ENCODE measurements at places on chromosomes 5 and 9. TPM values are rescaled to one million over a fixed set of nuclear protein-coding genes. Genes with fewer than 3 reads are reported as not detected.
A peak's percentile ranks its signal among the peaks of the same experiment; 100 is the strongest.

Gene PDZD2
- 10.3 TPM for total RNA-seq

DNA sequence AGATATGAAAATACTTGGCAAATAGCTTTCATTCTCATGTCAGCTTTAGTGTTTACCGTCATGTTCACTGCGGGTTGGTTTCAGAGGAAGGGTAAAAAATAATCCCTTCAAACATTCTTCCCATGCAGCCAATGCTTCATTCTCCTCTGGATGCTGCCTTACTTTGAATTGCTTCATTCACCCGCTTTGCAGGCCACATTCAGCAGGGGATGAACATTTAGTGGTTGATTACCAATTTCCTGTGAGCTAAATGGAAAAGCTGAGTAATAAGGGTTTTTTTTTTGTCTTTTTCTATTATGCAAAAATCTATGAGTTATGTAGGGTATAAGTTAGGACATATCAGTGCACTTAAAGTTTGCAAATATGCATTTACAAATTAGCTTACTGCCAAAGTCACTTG is 96.3 kb upstream of the MEF2C start:
- peak; percentile 53 for DNase-seq

DNA sequence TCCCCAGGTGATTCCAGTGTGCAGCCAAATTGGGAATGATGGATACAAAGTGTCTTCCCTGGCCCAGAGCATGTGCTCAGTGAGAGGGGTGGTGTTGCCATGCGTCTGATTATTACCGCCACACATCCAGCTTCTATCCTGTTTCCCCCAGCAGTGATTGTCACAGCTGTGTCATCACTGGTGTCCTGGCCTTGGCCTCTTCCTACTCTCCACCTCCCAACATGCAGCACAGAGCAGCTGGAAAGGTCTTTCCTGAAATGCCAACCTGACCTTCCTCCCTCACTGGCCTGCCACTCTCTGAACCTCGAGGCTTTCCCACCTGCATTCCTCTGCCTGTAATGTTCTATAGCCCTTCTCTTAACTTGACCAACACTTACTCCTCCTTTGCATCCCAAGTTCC is 60.0 kb downstream of the TMOD1 start:
- no peak for DNase-seq

DNA sequence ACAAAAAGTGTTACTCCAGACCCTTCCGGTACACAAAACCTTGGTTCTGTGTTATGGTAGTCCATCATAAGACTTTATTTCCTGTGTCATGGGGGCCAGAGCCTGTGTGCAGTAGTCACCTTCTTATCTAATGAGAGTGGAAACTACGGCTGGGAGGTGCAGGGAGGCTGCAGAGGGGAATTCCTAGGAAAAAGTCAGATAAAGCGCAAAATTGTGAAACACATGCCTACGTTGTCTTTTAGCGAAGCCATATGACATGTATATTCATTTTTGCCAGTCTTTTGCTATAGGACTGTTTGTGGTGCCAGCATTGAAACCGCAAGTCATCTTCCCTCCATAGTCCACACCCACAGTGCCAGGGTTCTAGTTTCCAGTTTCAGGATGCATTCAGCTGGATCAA is 80.7 kb downstream of the PPARGC1B start:
- no peak for DNase-seq

Gene LHX6
- total RNA-seq, result 0.53 TPM

GRCh38 chr5:76487821-76488220 is 84.7 kb downstream of the IQGAP2 start:
- DNase-seq, result no peak

DNA sequence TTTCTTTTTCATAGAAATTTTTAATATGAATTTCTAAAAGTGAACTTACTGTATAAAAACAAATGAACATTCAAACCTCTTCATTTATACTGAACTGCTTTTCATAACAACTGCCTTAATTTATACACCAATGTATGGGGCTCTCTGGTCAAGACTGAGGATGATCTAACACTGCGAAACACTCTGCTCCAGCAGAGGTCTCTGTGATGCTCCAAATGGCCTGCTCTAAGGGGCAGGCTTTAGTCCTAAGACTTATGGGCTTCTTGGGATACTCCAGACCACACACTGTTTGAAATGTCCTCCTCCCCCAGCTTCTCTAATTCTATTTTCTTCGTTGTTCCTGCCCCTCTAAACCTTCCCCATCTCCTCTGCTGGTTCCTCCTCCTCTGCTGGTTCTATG is 58.5 kb downstream of the LIFR start:
- no peak for DNase-seq

Gene ACOT12
- total RNA-seq, result not detected

Gene CENPK
- 7.0 TPM for total RNA-seq

DNA sequence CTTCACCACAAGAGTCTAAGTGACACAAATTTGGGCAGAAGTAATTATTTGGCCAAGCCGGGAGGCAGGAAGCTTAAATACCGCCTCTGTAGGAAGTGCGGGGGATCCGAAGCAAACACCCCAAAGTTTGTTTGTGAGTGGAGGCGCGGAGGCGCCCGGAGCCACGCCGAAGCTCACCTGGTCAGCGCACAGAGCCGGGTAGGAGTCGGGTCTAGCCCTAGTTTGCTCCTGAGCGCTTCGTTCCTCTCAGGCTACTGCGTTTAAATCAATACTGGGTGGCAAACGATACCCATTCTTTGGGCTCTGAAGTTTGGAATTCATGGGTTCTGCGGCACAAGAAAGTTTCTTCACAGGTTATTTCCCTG is 855 bp downstream of the MCC start:
- DNase-seq, result peak; percentile 6

DNA sequence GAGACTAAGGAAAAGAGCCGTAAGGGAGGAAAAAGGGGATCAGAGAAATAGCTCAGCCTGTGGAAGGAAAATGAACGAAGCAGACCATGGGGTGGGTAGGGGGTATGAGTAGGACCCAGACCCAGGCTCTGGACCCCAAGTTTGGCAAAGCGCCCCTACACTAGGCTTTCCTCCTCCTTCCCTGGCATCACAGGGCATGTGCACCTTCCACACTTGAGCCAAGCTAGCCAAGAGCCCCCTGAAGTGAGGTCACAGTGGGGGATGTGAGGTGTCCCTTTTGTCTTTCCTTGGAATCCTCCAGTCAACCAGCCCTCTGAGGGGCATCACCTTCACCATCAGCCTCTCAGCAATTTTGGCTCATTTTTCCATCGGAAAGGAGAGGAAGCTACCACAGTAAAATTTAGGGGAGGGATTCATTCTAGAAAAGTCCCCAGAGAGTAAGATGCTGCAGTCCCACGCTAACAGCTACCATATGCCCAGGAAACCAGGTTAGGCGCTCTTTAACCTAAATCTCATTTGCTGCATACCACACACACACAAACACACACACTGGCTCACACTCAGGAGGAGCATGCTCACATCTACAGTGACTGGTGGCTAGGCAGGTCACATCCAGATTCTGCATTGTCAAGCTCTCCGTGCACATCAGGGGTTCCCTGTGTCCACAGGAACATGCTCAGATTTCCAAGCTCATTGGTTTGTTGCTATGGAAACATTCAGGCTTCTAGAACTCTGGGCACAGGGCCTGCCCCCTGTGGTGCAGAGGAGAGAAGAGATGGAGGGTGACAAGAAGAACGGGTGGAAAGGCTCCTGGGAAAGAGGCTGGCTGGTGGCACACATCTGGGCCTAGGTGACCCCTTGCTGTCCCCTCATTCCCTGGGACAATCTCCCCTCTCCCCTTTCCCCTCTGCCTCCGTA is 9.9 kb downstream of the REEP2 start:
- DNase-seq, result no peak

Gene HARS1
- 95.2 TPM for total RNA-seq

DNA sequence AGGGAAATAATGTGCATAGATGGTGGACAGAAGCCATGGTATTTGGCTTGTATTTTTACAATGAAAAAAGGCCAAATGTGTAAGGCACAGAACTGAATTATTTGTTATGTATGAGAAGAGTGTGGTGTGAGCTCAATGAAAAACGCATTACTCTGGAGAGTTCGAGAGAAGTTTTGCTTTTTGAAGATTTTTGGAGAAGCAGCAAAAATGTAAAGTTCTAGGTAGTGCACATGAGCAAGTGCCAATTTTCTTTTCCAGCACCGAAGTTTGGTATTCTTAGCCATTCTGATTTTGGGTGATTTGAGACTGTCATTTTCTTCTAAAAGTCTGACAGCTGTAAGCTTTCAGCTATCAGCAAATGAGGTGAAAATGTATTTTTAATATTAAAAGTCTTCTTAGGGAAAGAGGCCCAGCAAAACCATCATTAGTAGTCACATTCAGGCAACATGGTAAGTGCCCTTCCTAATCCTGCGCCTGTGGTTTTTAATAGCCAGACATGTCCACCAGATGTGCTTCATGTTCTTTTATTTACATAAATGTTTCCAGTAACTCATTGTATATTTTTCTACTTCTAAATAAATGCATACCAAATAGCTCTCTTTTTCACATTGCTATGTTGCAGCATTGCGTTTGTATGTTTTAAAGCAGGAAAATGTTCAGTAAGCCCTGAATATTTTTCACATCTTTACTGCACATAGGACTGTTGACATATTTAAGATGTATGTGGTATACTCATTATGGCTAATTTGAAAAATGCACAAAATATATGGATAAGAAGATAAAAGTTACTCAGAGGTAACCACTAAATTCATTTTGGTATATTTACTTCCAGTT is 50.4 kb downstream of the RASGRF2 start:
- no peak for DNase-seq

Gene IL5
- not detected for total RNA-seq

Gene TAL2
- total RNA-seq, result not detected

Gene PCDHGA11
- 5.3 TPM for total RNA-seq

All from astrocyte (in vitro differentiated cells and primary cell).